ENCODE measurements at places on chromosomes 13 and 19. TPM values are rescaled to one million over a fixed set of nuclear protein-coding genes. Genes with fewer than 3 reads are reported as not detected.

Gene IGLON5
- not detected for total RNA-seq

GRCh38 chr13:52128714-52129700 lies at the start of gene NEK5:
Gene NEK5 (minus strand): TSS chr13:52129073. CDS start chr13:52127482, 1,591 bp downstream.
- no peaks in the 10 kb centered on the region for H3K27me3 ChIP-seq
- H3K4me3 ChIP-seq = peak within 1 kb of the TSS; percentile 60
- H3K27ac ChIP-seq = no peak within 1 kb of the TSS
- peaks cover 31% of the 10 kb centered on the region for H3K36me3 ChIP-seq
- peak; percentile 95 for DNase-seq

Gene CGB3
- total RNA-seq = not detected

DNA sequence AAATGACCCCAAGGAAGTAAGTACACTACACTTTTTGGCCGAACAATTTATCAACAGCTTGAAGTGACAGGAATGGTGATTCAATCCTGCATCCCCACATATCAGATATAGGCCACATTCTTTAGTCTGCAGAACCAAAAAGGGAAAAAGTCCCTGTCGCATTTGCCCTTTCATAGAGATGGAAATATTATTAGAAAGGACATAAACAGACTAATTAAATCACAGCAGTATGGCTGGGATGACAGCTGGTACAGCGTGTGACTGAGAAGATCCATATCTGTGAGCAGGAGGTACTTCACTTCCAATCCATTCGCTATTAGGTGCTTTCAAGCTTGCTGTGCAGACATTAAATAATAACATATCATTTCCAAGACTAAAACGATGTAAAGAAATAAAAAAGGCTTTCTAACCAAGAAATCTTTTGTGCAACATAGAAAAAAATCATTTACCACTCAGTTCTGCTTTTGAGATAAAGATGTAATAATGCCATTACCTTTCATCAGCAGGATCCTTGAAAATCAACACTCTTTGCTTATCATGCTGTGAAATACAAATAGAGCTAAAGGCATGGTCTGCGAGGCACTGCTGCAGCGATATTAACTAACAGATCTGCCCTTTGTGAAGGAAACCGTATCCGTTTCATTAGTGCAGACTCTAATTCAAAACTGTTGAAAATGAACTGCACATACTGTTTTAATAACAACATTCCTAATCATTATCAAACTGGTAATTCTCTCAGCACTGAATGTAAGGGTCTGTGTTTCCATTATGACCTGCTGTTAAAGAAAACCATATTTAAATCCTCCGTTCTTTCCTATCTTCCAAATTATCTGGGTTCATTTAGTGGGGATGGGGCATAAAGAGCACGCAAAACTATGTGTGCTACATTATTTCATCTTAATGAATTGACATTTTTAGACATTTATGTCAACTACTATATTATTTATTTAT lies 245.6 kb downstream of the DACH1 start:
- no peaks in the 10 kb centered on the region for H3K36me3 ChIP-seq
- H3K27me3 ChIP-seq = no peaks in the 10 kb centered on the region
- H3K27ac ChIP-seq = no peak overlapping the region
- peaks cover 15% of the 10 kb centered on the region for H3K4me1 ChIP-seq
- no peak overlapping the region for H3K4me3 ChIP-seq
- no peak for DNase-seq

- DNase-seq = no peak
- no peaks in the 10 kb centered on the region for H3K36me3 ChIP-seq
- no peak overlapping the region for H3K27ac ChIP-seq
These were observed 100.7 kb downstream of the DGKH start for GRCh38 chr13:42149136-42149535.

GRCh38 chr19:5877427-5877826 lies 7.1 kb upstream of the FUT5 start:
- DNase-seq = no peak
- H3K4me3 ChIP-seq = no peak overlapping the region
- peaks cover 7% of the 10 kb centered on the region for H3K4me1 ChIP-seq
- no peak overlapping the region for H3K27ac ChIP-seq
- no peaks in the 10 kb centered on the region for H3K36me3 ChIP-seq
